ENCODE measurements at places on chromosomes 6 and 20. TPM values are rescaled to one million over a fixed set of nuclear protein-coding genes. Genes with fewer than 3 reads are reported as not detected.

GRCh38 chr20:275791-276190 is 14.8 kb downstream of the C20orf96 start:
- no peak for DNase-seq

Gene RAB44
- total RNA-seq = 0.10 TPM

Gene TCF21
- not detected for total RNA-seq

- no peak for DNase-seq
Observed at GRCh38 chr20:62239278-62239879, 1.1 kb downstream of the OSBPL2 start.

Gene TSBP1
- total RNA-seq = not detected

Gene PXDC1
- total RNA-seq = 0.57 TPM

DNA sequence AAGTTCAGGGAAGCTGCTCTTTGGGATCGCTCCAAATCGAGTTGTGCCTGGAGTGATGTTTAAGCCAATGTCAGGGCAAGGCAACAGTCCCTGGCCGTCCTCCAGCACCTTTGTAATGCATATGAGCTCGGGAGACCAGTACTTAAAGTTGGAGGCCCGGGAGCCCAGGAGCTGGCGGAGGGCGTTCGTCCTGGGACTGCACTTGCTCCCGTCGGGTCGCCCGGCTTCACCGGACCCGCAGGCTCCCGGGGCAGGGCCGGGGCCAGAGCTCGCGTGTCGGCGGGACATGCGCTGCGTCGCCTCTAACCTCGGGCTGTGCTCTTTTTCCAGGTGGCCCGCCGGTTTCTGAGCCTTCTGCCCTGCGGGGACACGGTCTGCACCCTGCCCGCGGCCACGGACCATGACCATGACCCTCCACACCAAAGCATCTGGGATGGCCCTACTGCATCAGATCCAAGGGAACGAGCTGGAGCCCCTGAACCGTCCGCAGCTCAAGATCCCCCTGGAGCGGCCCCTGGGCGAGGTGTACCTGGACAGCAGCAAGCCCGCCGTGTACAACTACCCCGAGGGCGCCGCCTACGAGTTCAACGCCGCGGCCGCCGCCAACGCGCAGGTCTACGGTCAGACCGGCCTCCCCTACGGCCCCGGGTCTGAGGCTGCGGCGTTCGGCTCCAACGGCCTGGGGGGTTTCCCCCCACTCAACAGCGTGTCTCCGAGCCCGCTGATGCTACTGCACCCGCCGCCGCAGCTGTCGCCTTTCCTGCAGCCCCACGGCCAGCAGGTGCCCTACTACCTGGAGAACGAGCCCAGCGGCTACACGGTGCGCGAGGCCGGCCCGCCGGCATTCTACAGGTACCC is at the start of gene ESR1:
TSS of gene ESR1 (plus strand) at position 170 of the 858 bp plus-strand sequence. CDS start at position 401, 231 bp downstream.
- DNase-seq = no peak

DNA sequence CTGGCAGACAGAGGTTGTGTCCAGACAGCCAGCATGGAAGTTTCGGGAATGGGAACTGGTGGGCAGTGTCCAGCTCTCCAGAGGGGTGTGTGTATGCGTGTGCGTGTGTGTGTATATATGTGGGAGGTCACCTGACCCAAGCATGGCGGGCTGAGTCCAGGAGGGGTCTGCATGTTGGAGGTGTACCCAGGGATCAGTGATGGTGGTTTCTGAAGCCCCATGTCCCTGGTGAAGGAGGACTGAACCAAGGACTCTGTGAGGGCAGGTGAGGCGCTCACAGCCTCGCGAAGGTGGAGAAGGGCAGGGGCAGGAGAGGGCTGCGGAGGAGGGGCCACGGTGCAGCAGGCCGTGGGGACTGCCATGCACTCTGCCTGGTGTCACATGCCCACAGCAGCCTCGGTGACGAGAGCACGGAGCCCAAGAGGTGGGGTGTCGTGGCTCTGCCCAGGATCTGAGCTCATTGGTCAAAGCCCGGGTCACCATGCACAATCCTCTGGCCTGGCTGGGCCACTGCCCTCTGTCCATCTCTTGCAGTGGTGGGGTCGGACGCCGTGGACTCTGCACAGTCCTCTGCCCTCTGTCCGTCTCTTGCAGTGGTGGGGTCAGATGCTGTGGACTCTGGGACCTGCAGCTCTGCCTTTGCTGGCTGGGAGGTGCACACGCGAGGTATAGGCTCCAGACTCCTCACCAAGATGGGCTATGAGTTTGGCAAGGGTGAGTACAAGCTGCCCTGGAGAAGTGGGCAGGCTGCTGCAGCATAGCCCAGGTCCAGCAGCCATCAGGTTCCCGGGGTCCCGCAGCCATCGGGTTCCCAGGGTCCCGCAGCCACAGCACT is 2.1 kb upstream of the LIME1 start:
- no peak for DNase-seq

DNA sequence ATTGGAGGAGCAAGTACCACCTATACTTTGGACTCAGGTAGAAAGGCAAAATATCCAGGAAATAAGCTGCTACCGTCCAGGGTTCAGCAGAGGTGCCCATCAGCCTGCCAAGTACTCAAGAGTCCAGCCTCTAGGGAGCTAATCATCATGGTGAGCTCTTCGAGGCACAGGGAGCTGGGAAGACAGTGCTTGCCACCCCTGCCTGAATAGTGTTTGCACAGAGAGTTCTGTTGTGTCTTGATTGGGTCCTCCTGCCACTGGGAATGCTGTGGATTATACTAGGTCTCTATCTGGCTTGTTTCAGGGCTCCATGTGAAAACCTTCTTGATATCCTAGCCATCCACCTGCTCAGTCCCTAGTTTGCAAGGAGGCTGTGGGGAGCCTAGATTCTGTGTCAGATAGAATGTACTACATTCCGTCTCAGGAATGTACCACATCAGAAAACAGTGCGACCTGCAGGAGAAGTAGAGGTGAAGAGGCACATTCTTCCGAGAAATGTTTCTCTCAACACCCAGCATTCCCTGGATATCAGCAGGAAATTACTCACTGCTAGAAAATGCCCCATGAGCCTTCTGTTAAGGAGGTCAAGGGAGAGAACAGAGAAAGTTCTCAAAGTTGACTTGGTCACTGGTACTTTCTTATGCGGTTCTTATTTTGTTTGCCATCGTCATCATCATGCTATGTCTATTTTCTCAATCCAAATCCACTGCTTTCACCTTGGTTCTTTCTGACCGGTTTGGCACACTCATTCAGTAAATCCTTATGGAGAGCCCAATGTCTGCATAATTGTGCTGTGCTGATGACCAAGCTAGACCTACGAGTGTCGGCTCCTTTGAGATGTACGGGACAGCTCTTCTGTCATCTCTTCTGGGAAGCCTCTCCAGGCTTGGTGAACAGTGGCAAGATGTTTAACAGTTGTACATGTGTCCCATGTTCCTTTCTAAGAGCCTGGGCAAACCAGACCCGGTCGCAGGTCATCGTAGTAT is 30.7 kb downstream of the PTPN1 start:
- no peak for DNase-seq

DNA sequence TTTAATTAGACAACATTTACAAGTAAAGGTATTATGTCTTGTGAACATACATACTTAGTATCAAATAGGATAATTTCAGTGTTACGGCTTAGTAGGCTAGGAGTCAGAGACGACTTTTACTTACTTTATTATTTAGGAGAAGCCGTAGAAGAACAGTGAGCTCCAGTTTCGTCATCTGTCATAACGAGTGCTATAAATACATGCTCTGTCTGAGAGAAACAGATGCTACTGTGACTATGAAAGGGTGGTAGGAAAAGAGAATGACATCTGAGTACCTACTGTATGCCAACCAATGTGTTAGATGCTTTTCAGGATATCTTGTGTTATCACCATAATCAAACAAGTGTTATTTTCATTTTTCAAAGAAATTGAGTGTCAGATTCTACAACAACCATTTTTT is 119.0 kb downstream of the EYA4 start:
- no peak for DNase-seq

GRCh38 chr6:30075094-30075789 is at the start of gene RNF39:
RNF39 (minus strand) TSS chr6:30075769; CDS start chr6:30075585, 184 bp downstream.
- DNase-seq = no peak

DNA sequence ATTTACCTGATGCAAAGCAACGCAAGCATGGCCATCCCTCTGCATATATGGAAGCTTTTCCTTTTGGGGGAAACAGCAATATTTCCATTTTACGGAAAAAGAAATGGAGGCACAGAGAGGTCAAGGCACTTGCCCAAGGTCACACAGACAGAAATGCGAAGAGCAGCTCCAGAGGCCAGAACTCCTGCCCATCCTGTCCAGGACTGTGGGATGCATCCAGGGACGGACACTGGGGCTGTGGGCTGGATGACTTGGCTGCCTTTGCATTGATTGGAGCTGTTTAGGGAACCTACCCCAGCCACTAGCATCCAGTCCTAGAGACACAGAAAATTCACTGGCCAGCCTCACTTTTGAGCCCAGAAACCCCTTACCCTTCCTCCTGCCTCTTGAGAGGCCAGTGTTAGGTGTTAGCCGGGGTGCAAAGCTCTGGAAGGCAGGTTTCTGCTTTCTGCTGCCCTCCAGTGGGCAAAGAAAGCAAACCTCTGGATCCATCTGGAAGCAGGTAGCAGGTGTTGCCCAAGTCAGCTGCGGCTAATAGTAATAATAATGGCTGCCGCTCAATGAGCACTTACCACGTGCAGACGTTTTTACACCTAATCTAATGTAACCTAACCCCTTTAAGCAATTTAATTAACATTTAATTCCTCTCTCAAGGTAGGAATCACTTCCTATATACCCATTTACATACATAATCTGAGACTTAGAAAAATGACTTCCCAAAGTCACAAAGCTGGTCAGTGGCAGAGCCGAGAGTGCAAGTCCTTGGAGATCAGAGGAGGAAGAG is 31.7 kb upstream of the CCN5 start:
- peak; percentile 25 for DNase-seq

GRCh38 chr6:45655745-45656476 is 278.2 kb upstream of the SUPT3H start:
- no peak for DNase-seq

GRCh38 chr6:88482465-88482864 is 316.3 kb upstream of the CNR1 start:
- no peak for DNase-seq

- no peak for DNase-seq
Observed at GRCh38 chr6:1346101-1346500, 34.2 kb downstream of the FOXQ1 start.

Gene FRK
- 0.02 TPM for total RNA-seq

Data from activated T-helper 1 cell treated with anti-CD3 and anti-CD28 coated beads, Interleukin-12 subunit alpha, Interleukin-12 subunit beta, Interleukin-2, Interleukin-4 antibody, amounts not matched to agents 30 ng/mL and 10 ng/mL and 1 ng/mL, durations not matched to agents 14 hours and 24 hours and 36 hours (primary cell).